ENCODE measurements at places on chromosomes 4 and X. TPM values are rescaled to one million over a fixed set of nuclear protein-coding genes. Genes with fewer than 3 reads are reported as not detected.

DNA sequence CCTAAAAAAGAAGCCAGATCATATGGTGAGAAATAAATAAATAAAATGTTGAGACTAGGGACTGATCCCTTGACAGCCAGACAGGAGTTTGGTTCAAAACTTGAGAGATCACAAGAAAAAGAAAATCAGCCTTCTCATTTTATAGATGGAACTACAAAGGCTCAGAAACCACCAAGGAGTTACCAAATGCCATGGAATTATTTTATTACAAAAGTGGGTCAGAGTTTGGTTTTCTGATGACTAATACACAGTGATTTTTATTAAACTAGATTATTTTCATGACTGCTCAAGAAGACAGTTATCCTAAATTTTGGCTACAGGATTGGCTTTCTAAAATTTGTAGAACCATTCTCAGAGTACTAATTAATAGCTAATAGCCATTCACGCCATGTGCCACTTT is 6.2 kb downstream of the CXCL1 start:
- H3K27ac ChIP-seq = no peak overlapping the region
- H3K27me3 ChIP-seq = peaks cover 10% of the 10 kb centered on the region
- H3K4me3 ChIP-seq = no peak overlapping the region
- H3K4me1 ChIP-seq = no peaks in the 10 kb centered on the region

SFRP2 gene
- 0.14 TPM for total RNA-seq

DNA sequence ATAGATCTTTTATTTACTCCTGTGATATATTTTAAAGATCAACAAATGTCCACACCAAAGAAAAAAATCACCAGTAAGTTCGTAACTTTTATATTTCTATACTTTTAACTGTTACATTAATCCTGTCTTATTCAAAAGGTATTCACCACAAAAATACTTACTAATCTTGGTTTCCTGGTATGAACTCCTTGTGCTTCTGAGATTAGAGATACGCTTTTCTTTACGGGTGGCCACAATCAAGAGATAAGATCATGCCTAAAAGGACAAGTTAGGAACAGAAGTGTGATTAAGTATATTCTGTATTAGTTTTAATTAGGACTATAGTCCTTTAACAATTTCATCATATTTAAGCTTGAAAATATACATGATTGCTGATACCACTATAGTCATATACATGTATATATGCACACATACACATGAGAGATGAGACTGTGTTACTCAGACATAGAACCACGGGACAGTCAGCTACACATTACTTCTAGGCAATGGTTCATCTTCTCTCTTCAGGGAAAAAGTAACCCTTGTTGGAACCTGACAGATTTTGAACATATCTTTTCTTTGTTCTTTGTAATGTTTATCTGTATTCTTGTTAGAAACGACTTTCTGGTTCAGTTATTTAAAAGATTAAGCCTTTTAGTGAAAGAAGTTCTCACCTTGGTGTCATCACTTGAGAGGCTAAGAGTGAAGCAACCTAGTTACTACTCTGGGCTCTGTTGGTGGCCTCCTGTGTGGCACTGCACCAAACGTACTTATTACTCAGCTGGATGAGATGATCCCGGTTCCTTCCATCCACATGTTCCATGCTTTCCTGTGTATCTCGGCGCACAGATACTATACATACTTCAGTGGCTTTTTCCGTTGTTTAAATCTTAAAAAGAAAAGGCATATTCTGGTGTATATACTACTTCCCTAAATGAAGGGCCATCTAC is 146.1 kb downstream of the CBR4 start:
- no peak overlapping the region for H3K27ac ChIP-seq
- no peaks in the 10 kb centered on the region for H3K27me3 ChIP-seq
- no peak overlapping the region for H3K4me3 ChIP-seq
- no peaks in the 10 kb centered on the region for H3K36me3 ChIP-seq
- no peak for DNase-seq

GRCh38 chrX:138756234-138756633 is 44.7 kb upstream of the FGF13 start:
- no peak overlapping the region for H3K4me3 ChIP-seq
- H3K27ac ChIP-seq = no peak overlapping the region
- DNase-seq = no peak
- H3K4me1 ChIP-seq = no peaks in the 10 kb centered on the region
- no peaks in the 10 kb centered on the region for H3K36me3 ChIP-seq
